ENCODE measurements at places on chromosomes 12 and 14.

DNA sequence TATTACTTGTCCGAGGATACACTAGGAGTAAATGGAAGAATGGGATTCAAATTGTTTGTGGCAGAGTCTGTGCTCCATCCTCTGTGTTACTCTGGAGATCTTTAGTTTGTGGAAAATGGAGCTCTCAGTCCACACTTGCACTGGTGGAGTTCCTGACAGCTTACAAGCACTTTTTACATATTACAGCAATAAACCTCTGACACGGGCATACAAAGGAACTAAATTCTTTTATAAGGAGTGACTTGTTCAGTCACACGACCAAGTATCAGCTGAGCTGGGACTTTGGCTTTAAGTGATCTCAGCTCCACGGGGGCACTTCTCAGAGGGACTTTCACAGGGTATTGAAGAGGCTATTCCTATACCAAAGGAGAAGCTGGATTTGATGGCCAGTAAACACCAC, 417.5 kb downstream of the LRIG3 start:
- DNase-seq, result no peak

DNA sequence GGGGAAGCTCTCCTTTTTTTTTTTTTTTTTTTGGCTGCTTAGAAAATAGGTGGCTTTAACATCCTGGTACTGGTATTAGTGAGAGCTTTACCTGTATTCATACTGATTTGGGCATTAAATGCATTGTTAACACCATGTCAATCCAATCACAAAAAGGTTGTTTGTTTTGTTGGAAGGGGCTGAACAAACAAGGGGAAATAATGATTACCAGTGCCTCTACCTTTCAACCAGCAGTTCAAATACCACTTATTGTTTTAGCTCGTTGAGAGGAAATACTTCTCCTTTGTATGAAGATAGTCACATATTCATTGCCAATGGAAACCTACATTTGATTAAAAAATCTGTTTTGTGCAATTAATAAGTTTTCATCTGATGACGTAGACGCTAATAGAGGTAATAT, 72.9 kb downstream of the MIPOL1 start:
- no peak for DNase-seq

GRCh38 chr12:47224563-47225133, 144.9 kb upstream of the AMIGO2 start:
- no peak for DNase-seq

DNA sequence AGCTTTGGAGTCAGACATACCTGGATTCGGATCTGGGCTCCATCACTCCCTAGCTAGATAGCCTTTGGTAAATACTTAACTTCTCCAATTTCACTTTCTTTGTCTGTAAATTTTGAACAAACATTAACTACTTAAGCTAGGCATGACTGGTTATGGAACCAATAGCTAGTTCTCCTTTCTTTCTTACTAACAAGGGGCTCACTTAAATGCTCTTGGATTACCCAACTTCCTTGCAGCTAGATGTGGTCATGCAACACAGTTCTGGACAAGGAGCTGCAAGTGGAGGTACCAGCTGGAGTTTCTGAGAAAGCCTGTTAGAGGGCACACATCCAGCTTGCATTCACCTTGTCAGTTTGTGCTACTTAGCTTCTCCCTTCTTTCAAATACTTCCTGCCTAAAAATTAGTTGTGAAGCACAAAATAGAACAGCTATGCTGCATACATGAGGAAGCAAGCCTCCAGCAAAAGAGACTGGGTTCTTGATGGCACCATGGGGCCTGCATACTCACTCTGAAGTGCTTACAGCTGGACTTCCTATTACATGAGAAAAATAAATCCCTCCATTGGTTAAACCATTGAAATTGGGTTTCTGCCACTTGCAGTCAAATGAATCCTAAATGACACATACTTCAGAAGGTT, 210.1 kb upstream of the EEA1 start:
- no peak for DNase-seq

GRCh38 chr12:129563266-129563665, 340.6 kb downstream of the TMEM132D start:
- no peak for DNase-seq

- no peak for DNase-seq
Measured at GRCh38 chr14:99231850-99232713, 39.9 kb downstream of the BCL11B start.

DNA sequence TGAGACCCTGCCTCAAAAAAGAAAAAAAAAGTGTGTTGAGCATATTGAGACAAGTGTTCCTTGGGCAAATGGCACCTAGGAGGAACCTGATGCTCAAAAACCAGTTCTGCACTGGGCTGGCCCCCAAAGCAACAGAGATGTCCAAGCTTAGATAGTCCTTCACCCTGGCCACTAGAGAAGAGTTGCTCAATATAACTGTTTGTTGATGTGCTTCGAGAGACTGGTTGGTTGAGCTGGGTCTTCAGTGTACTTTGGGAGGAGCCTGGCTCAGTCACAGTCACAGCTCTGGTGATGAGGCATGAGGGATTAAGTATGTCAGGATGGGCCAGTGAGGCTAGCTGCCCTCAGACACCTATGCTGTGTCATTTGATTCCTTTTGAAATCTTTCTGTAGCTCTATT, 38.0 kb downstream of the SLC2A14 start:
- no peak for DNase-seq

DNA sequence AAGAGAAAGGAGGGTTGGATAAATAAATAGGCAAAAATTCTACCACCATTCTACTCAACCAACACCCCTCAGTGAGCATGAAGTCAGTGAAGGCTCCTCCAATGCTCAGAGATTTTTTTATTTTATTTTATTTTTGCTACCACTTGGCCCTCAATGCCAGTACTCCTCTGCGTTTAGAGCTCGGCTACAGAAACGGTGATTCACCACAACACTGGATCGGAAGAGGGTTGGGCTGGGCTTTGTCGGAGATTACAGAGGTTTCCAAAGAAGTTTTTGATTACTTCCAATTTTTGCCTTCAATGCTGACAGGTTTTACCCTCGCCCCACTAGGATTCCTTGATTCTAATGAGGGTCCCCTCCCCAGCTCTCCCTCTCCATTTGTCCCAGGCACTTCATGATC, 1027.2 kb upstream of the TMEM132C start:
- DNase-seq, result no peak

GRCh38 chr12:132422040-132422380, 67.9 kb upstream of the FBRSL1 start:
- no peak for DNase-seq

DNA sequence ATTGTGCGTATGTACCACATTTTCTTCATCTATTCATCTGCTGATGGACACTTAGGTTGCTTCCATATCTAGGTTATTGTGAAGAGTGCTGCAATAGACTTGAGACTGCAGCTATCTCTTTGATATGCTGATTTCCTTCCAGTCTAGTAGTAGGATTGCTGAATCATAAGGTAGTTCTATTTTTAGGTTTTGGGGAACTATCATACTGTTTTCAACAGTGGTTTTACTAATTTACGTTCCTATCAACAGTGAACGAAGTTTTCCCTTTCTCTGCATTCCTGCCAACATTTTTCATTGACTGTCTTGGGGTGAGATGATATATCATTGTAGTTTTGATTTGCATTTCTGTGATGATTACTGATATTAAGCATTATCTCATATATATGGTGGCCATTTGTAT, 482.2 kb downstream of the SLC16A7 start:
- DNase-seq, result no peak

DNA sequence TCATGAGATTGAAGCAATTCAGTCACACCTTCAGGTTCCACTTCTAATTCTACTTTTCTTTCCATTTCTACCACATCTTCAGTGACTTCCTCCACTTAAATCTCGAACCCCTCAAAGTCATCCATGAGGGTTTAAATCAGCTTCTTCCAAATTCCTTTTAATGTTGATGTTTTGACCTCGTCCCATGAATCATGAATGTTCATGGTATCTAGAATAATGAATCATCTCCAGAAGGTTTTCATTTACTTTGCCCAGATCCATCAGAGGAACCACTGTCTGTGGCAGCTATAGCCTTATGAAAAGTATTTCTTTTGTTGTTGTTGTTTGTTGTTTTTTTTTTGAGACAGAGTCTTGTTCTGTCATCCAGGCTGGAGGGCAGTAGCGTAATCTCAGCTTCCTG, 7.6 kb downstream of the RXYLT1 start:
- DNase-seq, result no peak

DNA sequence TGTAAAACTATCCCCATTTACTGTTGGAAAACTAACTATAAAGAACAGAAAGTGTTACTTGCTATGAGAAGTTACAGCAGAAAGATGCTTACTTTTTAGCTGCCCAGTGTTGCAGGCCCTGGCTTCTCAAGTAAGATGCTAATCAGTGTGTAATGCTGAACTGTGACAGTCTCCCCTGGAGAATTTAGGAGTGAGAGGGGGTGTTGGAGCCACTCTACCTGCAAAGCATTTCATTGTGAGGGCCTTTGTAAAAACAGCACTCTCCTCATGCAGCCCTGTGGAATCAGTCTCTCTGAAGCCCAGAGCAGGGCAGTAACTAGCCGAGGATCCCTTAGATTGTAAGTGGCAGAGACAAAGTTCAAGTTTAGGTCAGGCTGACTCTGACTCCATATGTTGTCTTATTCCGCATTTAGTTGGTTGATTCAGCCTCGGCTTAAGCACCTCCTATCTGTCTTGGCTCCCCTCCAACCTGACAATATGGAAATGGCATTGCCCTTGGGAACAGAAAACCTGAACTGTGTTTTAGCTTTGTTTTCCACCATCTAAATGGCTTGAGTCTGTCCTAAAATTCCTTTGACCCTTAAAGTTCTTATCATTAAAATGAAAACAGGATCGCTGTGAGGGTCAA, 141.3 kb downstream of the PRKCH start:
- no peak for DNase-seq

DNA sequence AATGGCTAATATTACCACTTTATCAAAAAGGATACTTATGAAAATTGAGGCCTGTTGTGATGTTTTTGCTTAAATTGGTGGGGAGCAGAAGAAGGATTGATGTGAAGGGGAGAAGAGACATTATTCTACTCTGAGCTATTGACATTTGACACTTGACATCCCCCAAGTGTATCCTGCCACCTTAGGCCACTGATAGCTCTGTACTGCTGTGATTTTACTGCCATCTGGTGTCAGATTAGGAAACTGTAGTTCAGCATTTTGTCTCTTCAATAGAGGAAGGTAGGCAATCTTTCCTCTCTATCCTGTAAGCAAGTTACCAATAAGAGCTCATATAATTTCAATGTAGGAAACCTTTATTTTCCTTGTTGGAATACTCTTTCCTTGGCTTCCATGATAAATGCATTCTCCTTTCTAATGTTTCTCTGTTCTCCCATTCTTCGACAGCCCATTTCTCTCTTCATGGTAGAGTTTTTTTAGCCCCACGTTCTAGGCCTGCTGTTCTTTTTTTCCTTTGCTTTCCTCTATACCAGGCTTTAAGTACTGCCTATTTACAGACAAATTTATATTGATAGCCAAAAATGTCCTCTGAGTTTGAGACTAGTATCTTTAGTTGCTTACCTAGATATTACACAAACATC, 46.3 kb downstream of the PPHLN1 start:
- DNase-seq, result peak; percentile 21

DNA sequence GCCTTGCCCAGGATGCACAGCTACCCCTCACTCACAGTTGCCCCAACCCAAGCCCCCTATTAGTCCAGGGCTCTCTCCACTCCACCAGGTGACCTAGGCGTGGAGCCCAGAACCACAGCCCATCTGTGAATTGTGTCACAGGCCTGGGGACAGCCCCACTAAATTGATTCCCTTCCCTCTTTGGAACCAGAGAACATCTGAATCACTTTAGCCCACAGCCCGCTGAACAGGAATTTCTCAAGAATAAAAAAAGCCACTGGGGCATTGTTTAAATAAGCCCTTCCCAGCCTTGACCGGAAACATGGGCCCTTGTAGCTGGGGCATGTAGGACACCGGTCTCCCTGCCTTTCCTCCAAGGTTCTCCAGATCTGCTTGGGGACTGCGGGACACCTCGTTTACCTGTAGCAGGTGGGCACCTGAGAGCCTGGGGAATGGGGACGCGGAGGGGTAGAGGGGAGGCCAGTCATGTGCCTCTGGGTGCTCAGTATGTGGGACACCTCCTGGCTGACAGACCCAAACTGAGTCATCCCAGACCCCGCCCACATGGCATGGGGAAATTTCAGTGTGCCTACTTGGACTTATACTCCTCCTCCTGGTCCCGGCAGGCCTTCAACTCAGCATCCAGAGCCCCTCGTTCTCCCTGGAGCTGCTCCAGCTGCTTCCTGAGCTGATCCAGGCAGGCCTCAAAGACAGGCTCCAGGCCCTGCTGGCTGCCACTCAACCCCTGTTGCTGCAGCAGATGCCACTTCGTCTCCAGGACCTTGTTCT, 1.3 kb downstream of the KRT78 start:
- DNase-seq, result no peak

DNA sequence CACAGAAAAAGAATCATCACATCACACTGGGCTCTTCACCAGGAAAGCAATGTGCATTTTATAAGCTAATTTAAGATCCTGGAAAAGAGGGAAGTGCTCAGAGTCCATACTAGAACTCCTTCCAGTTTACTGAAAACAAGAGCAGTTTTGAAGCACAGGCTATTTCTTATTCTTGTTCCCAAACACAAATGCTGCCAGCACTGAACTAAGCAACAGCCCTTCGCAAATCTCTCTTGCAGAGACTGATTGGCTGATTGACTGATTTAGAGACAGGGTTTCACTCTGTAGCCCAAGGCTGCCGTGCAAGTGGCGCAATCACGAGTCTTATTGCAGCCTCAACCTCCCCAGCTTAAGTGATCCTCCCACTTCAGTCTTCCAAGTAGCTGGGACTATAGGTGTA, 44.8 kb downstream of the BCL2L14 start:
- DNase-seq, result no peak

DNA sequence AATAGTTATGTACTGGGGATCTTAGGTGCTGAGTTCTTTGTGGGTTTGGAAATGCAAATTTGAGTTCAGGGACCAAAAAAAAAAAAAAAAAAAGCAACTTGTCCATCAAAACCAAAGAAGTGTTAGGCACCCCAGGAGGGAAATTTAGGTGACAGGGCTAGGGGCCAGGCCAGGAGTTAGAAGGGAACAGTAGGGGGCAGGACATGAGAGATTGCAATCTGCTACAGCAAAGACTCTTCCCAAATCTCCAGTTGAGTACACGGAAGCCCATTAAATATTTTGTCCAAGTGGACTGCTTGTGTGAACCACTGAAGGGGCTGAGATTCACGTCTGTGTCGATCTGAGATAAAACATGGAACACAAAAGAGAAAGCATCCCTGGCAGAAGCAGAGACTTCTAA, 52.8 kb downstream of the TSPAN19 start:
- DNase-seq, result no peak

DNA sequence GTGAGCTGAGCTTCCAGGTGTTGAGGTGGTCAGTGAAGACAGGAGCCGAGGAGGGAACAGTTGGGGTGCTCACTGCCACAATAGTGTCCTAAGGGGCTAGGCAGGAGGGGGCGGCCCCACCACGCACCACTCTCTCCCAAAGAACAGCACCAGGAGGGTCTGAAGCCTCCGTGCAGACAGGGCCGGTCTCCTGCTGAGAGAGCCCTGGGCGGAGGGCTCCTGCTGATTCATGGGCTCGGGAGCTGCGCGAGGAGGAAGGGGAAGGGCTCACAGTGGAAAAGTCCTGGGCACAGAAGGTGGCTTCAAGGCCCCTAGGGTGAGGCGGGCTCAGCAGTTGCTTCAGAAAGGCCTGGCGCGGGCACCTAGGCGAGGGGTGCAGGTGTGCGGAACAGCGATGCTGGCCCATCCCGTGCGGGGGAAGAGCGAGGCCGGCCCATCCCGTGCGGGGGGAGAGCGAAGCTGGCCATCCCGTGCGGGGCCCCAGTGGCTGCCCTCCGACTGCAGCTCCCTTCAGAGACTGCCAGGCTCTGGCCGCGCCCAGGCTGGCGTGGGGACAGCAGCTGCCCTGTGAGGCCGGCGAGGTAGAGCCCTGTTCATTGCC, 176.7 kb downstream of the ADGRD1 start:
- peak; percentile 10 for DNase-seq
